ENCODE measurements at places on chromosomes 5 and 9.

GRCh38 chr5:126445502-126446174, 22.4 kb downstream of the GRAMD2B start:
- no peak for DNase-seq

GRCh38 chr9:117242082-117242481, 172.8 kb downstream of the ASTN2 start:
- no peak for DNase-seq

DNA sequence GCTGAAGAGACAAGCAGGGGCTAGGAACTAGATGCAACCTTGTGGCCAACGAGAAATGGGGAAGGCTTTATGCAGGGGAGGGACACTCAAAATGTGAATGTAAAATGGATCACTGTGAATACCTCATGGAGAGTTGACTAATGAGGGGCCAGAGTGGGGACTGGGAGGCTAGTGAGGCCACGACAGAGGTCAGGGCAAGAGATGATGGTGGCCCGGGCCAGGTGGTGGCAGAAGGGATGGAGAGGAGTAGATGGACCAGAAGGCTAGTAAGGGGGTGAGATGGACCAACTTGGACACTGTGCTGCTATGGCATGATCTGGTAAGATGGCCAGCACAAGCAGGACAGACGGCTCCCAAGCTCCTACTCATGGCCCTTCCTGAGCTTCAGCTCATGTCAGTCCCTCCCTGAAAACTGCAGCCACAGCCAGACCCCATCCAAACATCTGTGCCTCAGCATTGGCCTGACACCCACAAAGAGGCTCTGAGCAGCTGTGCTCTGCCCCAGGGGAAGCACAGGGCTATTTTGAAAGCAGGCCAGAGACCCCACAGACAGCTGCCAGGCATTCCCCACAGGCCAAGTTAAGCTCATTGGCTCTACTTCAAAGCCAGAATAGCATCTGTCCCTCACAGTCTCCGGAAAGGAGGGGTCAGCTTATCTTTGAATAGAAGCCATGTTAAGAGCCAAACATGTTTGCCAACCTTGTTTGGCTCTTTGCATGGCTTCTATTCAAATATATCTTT, 22.1 kb downstream of the P4HA2 start:
- no peak for DNase-seq

DNA sequence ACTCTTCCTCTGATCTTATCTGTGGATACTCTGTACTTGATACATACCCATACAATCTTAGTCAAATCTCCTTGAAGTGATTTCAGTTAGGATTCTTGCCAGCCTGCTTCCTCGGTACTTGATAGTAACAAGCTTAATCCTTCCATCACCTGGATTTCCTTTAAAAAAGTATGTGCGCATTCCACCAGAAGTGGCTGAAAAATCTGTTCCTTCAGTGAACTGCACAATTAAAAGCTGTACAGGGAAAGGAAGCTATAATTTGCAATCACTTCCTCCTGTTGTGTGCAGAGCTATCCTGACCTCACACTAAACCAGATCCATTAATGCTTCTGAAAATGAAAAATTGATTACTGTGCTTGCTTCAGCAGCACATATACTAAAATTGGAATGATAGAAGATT, 47.3 kb downstream of the PWWP2A start:
- no peak for DNase-seq
